ENCODE measurements at places on chromosomes 3 and 15.

DNA sequence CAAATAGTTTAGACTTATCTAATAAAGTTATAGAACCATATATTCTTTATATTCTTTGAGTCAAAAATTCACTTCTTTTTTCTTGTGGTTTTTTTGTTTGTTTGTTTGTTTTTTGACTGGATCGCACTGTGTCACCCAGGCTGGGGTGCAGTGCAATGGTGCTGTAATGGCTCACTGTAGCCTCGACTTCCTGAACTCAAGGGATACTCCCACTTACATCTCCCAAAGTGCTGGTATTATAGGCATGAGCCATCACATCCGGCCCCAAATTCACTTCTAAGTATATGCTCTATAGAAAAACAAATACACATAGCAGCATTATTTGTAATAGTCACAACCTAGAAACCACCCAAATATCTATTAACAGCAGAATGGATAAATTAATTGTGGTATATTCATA, 13.7 kb upstream of the SLTM start:
- DNase-seq: no peak

GRCh38 chr15:72147418-72147817, 29.2 kb downstream of the SENP8 start:
- DNase-seq: no peak

- no peak for DNase-seq
These were observed 266.6 kb upstream of the ICE2 start for GRCh38 chr15:60745469-60746061.

GRCh38 chr15:42937143-42937542, 16.6 kb upstream of the TTBK2 start:
- no peak for DNase-seq
